ENCODE measurements at places on chromosomes 16 and 17. TPM values are rescaled to one million over a fixed set of nuclear protein-coding genes. Genes with fewer than 3 reads are reported as not detected.

Gene AHSP
- not detected for total RNA-seq

- no peak for DNase-seq
These were observed 10.9 kb upstream of the CA4 start for GRCh38 chr17:60138769-60139437.

- DNase-seq, result no peak
These were observed 222.5 kb downstream of the C16orf78 start for GRCh38 chr16:49596068-49596467.

DNA sequence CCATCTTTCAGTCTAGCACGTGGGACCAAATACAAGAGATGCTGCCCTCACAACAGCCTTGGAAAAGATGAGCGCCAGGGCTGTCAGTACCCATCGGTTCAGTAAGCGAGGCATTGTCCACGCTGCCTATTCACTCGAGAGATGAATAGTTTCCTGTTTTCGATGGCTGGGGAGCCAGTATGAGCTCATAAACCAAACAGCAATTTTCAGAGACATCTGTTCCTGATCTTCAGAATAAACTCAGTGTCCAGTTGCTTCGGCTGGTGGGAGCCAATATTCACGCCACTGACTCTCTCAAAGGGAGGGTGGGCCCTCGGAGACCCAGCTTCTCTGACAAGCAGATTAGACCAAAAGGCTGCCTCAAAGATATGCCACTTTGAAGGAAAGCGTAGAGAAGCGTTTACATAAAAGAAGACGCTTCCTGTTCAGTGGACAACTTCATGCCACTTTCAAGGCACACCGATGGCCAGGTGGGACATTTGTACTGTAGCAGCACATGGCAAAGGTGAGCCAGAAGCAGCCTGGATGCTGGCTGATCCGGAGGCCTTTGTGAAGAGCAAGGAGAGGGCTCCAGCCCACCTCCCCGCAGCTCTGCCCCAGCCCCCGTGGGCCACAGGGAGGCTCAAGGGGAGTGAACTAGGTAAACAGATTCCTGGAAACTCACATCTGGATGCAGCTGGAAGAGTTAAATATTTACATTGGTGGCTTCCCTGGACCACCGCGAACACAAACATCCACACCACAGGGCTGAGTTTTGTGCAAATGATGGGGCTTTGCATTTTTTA is 6.0 kb downstream of the TIMM22 start:
- no peak for DNase-seq

DNA sequence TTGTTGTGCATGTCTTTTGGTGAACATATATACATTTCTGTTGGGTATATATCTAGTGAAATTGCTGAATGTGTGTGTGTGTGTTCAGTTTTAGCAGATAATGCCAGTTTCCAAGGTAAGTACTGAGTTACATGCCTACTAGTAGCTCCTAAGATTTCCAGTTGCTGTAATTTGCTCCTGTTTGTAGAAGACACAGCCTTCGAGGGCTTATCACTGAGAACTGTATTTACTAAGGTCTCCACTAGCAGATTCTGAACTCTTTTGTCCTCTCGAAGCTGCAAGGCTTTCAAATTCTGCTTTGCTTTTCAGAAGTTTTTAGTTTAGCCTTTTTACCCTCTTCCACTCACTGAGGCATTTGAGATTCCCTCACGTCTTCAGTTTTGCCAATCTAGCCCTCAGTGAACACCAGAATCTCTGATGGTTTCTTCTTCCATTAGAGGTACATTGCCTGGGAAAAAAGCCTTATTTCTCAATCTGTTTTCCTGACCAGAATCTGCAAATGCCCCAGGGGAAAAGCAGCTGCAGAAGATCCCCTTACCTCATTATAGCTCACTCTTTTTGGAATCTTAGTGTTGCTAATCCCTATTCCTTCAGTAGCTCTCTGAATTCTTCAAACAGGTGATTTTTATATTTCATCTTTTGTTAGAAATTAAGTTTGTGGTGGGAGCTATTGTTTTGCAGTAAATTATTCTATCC is 52.9 kb downstream of the NF1 start:
- DNase-seq, result no peak

DNA sequence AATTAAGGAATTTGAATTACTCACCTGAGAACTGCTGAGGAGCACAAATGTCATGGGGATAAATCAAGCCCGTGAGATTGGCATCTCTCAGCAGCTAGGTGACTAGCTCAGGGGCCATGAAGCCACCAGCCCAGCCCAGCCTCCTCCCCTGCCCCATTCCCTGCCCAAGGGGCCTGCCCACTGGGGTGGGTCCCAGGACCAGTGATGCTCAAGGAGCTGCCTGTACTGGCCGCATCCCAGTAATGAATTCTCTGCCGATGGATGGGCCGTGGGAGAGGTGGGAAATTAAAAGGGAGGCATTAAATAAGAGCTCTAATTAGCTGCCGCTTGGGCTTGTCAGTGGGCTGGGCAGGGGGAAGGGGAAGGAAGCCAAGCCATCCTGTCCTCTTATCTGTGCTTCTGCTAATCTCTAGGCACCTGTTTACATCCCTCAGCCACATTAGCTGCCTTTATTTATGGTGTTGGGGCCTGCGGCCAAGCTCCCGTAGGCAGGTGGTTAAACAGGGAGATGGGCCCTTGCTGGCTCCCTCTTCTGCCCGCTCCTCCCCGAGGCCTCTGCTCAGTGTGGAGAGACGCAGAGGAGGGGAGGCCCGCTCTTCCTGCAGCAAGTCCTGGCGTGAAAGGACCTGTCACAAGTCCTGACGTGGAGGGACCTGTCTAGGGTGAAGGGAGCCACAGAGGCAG is 48.8 kb downstream of the PIPOX start:
- no peak for DNase-seq

Measured in breast epithelium (tissue), 4 donors.